Kidney glomerular epithelial cell (primary cell): ENCODE measurements at places on chromosomes 3 and 15.

GRCh38 chr3:20975188-20975651 is 775.8 kb downstream of the ZNF385D start:
- no peak for DNase-seq

DNA sequence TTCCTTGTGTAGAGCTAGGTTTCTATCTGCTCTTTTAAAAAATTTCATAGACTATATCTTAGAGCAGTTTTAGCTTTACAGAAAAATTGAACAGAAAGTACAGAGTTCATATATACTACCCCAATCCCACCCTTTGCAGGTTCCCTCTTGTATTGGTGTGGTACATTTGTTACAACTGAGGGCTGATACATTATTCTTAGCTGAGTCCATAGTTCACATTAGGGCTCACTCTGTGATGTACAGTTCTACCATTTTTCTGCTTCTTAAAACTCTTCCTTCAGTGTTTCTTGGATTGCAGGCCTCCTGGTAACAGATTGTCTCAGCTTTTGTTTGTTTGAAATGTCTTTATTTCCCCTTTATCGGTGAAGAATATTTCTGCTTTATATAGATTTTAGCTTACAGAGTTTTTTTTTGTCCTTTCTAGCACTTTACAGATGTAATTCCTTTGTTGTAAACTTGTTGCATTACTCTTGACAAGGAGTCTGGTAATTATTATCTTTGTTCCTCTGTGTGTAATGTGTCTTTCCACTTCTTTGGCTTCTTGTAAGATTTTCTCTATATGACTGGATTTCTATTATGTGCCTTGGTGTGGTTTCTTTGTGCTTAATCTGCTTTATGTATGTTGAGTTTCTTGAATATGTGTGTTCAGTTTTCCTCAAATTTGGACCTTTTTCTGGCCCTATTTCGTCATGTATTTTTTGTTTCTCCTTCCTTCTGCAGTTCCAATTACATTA is 25.3 kb downstream of the MEF2A start:
- DNase-seq: no peak

DNA sequence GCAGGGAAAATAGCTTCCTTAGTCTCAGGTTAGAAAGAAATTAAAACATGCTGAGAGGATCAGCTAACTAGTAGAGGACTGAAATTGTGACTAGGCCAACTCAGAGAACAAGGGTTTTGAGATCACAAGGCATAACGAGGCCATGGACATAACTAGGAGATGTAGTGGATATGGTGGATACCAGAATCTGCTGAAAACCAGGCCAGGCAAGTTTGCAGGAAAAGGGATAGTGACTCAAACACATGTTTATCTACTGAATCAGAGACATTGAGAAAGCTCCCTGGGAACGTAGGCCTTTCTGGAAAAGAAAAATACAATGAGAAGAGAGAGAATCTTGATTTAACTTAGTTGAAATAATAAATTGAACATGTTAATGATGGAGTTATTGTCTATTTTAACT is 326.5 kb upstream of the GBE1 start:
- peak; percentile 75 for DNase-seq

DNA sequence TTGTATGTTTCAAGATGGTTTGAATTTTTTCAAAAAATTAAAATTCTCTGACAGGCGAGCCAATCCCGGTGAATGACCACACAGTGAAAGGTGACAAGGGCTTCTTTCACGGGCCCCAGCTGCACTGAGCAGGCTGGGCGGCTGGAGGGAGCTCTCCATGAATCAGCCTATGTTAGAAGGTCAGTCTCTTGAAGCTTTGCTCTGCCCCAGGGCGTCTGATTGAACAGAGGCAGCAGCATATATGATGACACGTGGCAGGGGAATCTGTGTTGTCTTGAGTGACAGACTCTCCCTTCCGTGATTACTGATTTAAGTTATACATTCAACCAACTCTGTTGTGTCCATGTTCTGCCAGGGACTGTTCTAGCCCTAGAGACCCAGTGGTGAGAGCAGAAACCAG is 51.5 kb downstream of the ISG20 start:
- no peak for DNase-seq

GRCh38 chr15:93035953-93036810 is 52.8 kb downstream of the RGMA start:
- DNase-seq: no peak

DNA sequence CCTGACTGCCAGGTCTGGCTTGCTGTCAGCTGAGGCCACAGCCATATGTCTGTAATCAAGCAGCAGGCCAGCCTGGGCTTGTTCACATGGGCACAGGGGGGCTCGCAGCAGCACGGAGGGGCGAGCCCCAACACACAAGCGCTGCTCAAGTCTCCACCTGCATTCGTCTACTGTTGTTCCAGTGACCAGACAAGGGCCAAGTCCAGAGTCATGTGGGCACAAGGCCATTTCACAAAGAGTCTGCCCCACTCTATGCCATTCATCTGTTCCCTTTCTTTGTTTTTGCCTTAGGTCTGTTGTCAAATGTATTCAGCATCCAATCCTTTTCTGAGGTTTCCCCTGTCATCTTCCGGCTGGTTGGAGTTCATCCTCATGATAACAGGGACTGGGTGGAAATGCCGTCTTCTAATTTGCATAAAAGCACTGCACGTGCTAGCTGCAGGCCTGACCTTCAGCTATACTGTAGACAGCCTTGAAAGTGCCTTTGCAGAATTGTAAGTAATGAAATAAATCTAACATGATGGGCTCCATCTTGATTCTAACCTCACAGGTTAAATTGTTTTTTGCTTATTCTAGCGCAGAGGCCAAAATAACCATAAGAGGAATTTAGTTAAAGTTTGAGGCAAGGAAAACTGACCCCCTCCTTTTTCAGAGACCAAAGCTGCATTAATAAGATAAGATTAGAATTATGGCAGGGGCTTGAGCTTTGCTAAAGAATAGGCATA is 28.6 kb upstream of the KBTBD12 start:
- no peak for DNase-seq

GRCh38 chr3:128554100-128554464 is 61.1 kb upstream of the GATA2 start:
- peak; percentile 48 for DNase-seq

GRCh38 chr3:150697646-150698045 is 6.1 kb downstream of the ERICH6 start:
- no peak for DNase-seq

DNA sequence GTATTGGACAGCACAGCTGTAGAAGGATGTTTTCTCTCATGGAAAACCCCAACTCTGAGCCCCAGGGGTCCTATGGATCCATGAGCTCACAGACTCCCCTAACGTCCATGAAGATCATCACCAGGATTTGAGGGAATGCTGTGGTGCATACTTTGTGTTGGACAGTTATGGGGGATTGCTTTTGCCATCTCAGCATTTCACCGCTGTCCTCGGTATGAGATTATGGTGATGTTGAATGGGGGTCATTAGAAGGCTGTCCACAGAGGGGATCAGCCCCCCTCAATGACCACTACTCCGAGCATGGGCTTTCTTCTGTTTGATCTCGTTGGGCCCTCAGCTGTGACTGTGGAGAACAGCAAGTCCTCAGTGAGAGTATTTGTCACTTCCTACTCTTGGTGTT is 255.2 kb upstream of the CTDSPL start:
- no peak for DNase-seq

GRCh38 chr3:176741664-176742047 is 455.6 kb downstream of the TBL1XR1 start:
- DNase-seq: no peak

- DNase-seq: peak; percentile 17
Measured at GRCh38 chr15:91142106-91142744, 42.2 kb downstream of the SV2B start.

GRCh38 chr15:27690290-27690689 is 408.8 kb downstream of the OCA2 start:
- DNase-seq: no peak

- no peak for DNase-seq
Measured at GRCh38 chr3:87491843-87492242, 215.5 kb upstream of the POU1F1 start.

DNA sequence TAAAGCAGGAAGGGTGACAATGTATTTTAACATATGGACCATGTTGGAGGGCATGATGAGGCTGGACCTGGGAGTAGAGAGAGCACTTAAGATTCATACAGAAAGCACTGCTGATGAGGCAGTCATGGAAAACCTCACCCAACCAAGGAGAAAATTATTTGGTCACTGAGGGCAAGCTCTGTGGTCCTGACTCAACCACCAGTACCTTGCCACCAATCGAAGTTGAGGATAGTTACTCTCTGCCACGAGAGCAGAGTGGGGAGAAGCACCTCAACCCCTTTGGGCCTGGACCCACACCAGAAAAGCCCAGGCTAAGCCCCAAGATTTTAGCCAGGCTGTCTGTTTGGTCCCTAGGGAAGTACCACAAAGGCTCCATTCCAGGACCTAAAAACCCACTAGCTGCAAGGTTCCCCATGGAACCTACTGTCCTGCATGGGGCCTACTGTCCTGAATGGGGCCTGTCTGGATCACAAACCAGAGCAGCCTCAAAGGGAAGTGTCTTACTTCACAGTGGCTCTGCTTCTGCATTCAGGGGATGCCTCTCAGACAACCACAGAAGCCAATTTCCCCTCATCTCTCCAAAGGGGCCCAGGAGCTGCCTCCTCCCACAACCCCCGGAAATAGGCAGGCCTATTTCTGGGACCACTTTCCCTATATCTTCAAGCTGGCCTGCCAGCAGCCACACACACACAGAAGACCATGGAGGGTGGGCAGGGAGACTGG is 4.2 kb downstream of the CCDC71 start:
- no peak for DNase-seq

DNA sequence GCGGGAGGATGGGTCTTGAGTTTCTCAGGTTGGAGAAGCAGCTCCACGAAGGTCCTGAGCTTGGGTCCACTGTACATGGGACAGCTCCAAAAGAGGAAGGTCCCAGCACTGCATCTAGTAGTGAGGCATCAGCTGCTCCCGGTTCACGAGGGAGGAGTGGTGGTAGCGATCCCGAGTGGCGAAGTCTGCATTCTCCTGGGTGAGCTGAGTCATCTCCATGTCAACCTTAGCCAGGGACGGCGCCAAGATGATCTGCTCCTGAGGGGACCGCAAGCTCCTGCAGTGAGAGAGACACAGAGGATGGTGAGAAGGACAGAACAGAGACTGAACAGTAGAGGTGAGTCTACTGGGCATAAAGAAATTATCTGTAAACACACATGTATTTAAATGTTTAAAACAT is 28.0 kb upstream of the HEG1 start:
- DNase-seq: no peak

GRCh38 chr3:108486941-108487340 is 23.5 kb downstream of the MYH15 start:
- DNase-seq: peak; percentile 42

GRCh38 chr15:40121911-40122638 is 13.4 kb upstream of the BMF start:
- no peak for DNase-seq

DNA sequence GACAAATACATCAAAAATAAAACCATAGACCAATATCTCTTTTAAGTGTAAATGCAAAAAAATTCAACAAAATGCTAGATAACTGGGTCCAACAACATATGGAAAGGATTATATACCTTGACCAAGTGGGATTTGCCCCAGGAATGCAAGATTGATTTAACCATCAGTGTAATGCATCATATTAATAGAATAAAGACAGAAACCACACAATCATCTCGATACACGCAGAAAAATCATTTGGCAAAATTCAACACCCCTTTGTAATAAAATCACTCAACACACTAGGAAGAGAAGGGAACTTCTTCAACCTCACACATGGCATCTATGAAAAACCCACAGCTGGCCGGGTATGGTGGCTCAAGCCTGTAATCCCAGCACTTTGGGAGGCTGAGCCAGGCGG is 19.5 kb downstream of the GREM1 start:
- DNase-seq: no peak

- DNase-seq: no peak
Measured at GRCh38 chr15:45333550-45333949, 44.8 kb downstream of the GATM start.

DNA sequence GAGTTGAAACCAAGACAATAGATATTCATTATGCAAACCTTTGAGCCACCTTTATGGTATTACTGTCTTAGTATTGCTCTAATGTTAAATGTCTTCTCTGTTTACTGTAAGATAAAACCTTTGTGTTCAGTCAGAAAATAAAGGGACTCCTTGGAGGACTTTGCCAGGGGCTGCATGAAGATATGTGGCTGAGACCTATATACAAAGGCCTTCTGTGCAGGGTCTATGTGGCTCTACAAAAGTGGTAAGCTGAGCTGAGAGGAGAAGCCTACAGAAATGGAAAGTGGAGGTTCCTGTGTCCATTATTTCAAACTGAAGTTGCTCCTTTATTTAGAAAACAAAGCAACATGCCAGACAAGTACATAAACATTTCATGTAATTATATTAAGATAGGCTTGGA is 131.5 kb downstream of the FNDC3B start:
- DNase-seq: no peak
